ENCODE measurements at places on chromosomes 2 and 18. TPM values are rescaled to one million over a fixed set of nuclear protein-coding genes. Genes with fewer than 3 reads are reported as not detected.

The SFT2D3 gene
- 22.2 TPM for total RNA-seq

The ARL6IP6 gene
- total RNA-seq = 18.9 TPM

The TYW5 gene
- total RNA-seq = 7.3 TPM

The CIB4 gene
- 0.46 TPM for total RNA-seq

The CCDC68 gene
- total RNA-seq = 7.9 TPM

GRCh38 chr2:136404176-136404575 lies 286.2 kb upstream of the CXCR4 start:
- peaks cover 3% of the 10 kb centered on the region for H3K27me3 ChIP-seq
- H3K27ac ChIP-seq = no peak overlapping the region
- DNase-seq = no peak

DNA sequence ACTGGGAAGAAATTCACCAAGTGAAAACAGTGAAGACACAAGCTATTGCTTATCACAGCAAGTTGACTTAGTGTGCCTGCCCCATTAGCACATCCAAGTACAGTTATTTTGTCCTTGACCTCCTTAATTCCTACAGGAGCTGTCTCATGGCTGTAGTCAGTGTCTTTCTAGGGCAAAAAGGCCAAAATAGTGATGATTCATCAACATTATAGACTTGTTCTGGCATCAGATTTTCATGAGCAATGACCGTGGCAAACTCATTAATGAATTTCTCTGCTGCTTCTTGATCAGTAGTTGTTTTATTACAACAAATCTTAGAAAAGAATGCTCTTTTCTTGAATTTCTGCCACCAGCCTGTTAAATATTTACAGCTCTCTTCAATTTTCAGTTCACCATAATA lies 1169.3 kb upstream of the DDX18 start:
- H3K4me3 ChIP-seq = no peak overlapping the region
- no peak overlapping the region for H3K27ac ChIP-seq
- no peak for DNase-seq
- no peaks in the 10 kb centered on the region for H3K36me3 ChIP-seq
- no peaks in the 10 kb centered on the region for H3K27me3 ChIP-seq
- H3K4me1 ChIP-seq = no peaks in the 10 kb centered on the region

GRCh38 chr2:104772996-104773395 lies 80.9 kb upstream of the POU3F3 start:
- H3K27ac ChIP-seq = no peak overlapping the region
- no peaks in the 10 kb centered on the region for H3K27me3 ChIP-seq
- no peaks in the 10 kb centered on the region for H3K36me3 ChIP-seq
- no peak for DNase-seq
- no peaks in the 10 kb centered on the region for H3K4me1 ChIP-seq
- no peak overlapping the region for H3K4me3 ChIP-seq

- H3K4me3 ChIP-seq = no peak overlapping the region
- H3K27ac ChIP-seq = no peak overlapping the region
- H3K27me3 ChIP-seq = no peaks in the 10 kb centered on the region
- no peaks in the 10 kb centered on the region for H3K36me3 ChIP-seq
Measured at GRCh38 chr18:79962835-79963657, 1.4 kb upstream of the HSBP1L1 start.

DNA sequence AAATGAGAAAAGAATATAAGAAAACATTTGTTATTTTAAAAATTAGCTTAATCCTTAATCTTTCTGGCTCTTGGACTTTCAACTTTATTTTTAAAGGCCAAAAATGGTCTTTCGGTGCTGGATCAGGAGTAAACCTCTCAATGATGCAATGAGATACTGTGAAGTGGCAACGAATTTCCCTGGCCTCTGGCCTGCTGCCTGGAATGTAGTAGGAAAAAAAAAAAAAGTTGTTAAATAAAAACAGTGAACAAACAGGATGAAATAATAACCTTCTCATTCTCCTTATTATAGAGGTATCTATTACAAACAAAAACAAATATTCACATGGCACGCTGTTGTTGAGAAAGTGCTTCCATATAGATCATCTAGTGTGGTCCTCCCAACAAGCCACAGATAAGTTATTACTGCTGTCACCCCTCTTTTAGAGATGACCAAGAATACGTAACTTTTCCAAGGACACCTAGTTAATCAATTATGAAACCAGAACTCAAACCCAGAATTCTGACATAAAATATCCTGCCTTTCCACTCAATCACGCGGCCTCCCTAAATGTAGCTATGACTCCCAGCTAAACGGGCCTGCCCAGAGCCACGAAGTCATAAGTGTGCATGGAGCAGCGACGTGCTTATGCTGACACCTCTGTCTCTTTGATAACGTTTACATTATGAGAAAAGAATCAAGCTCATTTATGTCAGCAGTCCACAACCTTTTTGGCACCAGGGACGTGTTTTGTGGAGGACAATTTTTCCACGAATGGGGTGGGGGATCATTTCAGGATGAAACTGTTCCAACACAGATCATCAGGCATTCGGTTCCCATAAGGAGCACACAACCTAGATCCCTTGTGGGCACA lies 170.9 kb downstream of the BCL2 start:
- no peaks in the 10 kb centered on the region for H3K4me1 ChIP-seq
- H3K27ac ChIP-seq = peak overlapping the region; percentile 40
- H3K27me3 ChIP-seq = no peaks in the 10 kb centered on the region
- no peak for DNase-seq

DNA sequence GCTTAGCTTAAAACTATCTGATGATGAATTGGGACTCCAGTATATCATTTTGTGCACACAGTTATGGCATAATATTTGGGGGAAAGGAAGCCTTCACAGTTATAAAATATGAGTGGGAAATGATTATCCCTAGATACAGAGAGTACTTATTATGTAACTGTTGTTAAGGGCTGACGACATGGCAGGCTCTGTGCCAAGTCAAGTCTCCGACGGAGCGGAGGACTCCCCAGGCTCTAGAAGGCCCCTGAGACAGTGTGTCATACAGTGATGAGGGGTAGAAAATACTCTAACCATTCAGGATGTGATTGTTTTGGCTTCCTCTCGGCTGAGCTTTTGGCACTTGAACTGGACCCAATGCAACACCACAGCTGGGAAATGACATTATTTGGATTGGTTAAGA lies 211.8 kb downstream of the SLC8A1 start:
- H3K27me3 ChIP-seq = no peaks in the 10 kb centered on the region
- H3K4me1 ChIP-seq = no peaks in the 10 kb centered on the region
- H3K36me3 ChIP-seq = no peaks in the 10 kb centered on the region
- no peak for DNase-seq
- H3K4me3 ChIP-seq = no peak overlapping the region

- H3K27me3 ChIP-seq = no peaks in the 10 kb centered on the region
- H3K27ac ChIP-seq = no peak overlapping the region
Measured at GRCh38 chr18:61829108-61829507, 63.7 kb downstream of the RNF152 start.

GRCh38 chr2:146489386-146489785 lies 1355.4 kb upstream of the ACVR2A start:
- H3K4me3 ChIP-seq = no peak overlapping the region
- no peak overlapping the region for H3K27ac ChIP-seq
- H3K4me1 ChIP-seq = no peaks in the 10 kb centered on the region

GRCh38 chr2:175372704-175373701 lies 191.5 kb upstream of the ATP5MC3 start:
- no peak overlapping the region for H3K27ac ChIP-seq
- no peaks in the 10 kb centered on the region for H3K27me3 ChIP-seq
- H3K4me1 ChIP-seq = no peaks in the 10 kb centered on the region
- H3K4me3 ChIP-seq = no peak overlapping the region
- no peak for DNase-seq

DNA sequence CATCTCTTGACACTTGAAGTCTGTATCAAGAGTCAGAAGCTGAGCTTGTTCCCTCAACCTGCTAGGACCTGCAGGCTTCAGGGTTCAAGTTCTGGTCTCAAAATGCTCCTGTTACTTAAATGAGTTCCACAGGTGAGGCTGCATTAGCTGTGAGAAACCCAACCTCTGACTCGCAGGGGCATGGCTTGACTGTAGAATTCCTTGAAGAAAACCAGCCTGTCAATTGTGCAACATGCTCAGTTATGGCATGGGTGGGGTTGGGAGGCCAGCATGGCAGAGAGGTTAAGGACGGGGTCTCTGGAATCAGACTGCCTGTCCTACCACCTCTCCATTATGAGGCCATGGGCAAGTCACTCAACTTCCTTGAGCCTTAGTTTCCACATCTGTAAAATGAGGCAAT lies 235.8 kb downstream of the EN1 start:
- H3K27ac ChIP-seq = no peak overlapping the region
- H3K36me3 ChIP-seq = no peaks in the 10 kb centered on the region
- no peak overlapping the region for H3K4me3 ChIP-seq
- no peaks in the 10 kb centered on the region for H3K4me1 ChIP-seq

GRCh38 chr2:207725873-207726578 lies 14.6 kb downstream of the CCNYL1 start:
- H3K27me3 ChIP-seq = no peaks in the 10 kb centered on the region
- no peaks in the 10 kb centered on the region for H3K36me3 ChIP-seq
- no peak overlapping the region for H3K27ac ChIP-seq

DNA sequence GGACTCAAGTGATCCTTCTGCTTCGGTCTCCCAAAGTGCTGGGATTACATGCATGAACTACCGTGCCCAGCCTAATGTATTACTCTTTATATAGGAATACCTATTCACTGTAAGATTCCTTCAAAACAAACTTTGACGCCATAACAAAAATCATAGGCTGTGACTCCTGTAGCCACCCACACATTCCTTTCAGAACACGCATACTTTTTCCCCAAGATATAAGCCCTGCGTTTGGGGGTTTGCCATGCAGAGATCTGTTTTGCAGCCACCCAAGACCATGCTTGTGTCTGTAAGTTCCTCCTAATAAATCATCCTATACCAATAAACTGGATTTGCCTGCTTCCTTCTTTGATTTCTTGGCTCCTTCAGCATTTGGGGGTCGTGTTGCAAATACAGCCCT lies 46.0 kb upstream of the STON1 start:
- peak overlapping the region; percentile 4 for H3K27ac ChIP-seq
- no peaks in the 10 kb centered on the region for H3K27me3 ChIP-seq
- no peaks in the 10 kb centered on the region for H3K4me1 ChIP-seq
- no peaks in the 10 kb centered on the region for H3K36me3 ChIP-seq
- no peak for DNase-seq
- H3K4me3 ChIP-seq = no peak overlapping the region

- no peaks in the 10 kb centered on the region for H3K36me3 ChIP-seq
- H3K27ac ChIP-seq = no peak overlapping the region
- DNase-seq = no peak
- no peak overlapping the region for H3K4me3 ChIP-seq
- no peaks in the 10 kb centered on the region for H3K4me1 ChIP-seq
Measured at GRCh38 chr18:77299706-77300105, 50.1 kb downstream of the GALR1 start.

GRCh38 chr2:205700331-205701132 lies 18.2 kb downstream of the NRP2 start:
- DNase-seq = no peak
- H3K27me3 ChIP-seq = no peaks in the 10 kb centered on the region
- H3K4me3 ChIP-seq = no peak overlapping the region
- H3K4me1 ChIP-seq = no peaks in the 10 kb centered on the region
- no peak overlapping the region for H3K27ac ChIP-seq

DNA sequence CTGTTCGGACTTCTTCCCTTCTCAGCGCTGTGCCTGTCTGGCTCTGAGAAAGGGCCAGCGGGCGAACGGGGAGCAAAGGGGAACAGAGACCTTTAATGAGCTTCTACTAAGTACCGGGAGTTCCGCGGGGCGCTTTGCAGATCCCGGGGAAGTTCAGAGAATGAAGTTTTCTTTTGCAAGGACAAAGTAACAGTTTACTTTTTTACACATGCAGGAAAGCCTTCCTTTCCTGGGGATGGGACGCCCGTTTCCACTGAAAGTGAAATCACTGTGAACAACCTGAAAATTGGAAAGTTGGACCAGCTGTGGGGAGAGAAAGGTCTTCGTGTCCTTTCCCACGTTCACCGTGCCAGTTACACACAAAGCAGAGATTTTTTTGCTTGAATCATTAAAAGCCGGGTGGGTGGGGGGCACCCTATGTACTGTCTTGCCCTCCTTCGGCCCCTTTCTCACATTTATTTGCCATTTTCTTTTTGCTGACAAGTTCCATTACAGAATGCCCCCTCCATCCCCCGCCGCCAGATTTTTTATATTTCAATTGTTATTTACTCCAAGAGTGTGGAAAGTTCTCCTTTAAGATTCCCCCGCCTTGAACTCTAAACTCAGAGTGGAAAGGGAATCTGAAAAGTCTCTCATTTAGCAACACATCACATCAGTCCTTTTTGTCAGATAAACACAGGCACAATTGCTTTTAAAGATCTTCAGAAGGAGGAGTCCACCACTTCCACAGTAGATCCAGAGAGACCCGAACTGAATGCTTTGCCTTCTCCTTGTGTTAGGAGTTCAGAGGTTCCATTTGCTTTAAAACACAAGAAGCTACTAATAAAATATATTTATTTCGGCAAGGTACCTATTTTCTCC lies 1.1 kb upstream of the FN1 start:
- H3K36me3 ChIP-seq = no peaks in the 10 kb centered on the region
- no peaks in the 10 kb centered on the region for H3K4me1 ChIP-seq
- no peaks in the 10 kb centered on the region for H3K27me3 ChIP-seq

DNA sequence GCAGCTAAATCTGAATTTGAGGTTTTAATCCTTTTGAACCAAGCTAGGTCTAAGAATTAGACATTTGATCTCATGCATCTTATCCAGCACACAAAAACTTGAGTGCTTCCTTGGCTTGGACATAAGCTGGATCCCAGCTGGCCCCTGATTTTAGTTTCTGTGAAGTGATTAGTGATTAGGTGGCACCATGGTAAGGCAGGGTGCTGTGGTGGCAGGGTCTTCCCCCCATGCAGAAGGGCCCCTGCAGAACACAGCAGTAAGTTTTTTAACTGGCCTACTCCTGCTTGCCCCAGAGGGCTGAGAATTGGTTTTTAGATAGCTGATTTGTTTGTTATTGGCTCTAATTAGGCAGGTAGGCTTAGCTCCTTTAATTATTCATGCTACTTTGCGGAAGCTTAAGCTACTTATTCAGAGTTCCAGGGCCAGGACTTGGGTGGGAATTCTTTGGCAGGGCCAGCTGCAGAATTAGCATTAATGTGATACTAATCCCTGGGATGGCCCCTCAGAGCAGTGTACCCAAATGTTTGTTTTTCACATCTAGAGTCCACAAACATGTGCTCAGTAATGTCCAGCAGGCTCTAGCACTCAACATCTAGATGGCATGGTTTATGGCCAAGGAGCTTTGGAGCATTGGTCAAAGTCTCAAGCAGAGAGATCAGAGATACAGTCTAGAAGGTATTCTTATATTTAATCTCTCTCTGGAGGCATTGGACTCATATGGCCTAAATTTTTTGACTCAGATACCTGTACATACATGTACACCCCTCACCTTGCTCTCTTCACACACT lies 99.6 kb downstream of the FMNL2 start:
- no peaks in the 10 kb centered on the region for H3K27me3 ChIP-seq
- no peak for DNase-seq
- H3K4me1 ChIP-seq = no peaks in the 10 kb centered on the region
- no peak overlapping the region for H3K27ac ChIP-seq
- H3K36me3 ChIP-seq = no peaks in the 10 kb centered on the region
- no peak overlapping the region for H3K4me3 ChIP-seq

Data from prostate gland (tissue), 2 donors.